ENCODE measurements at places on chromosomes 4 and X.
A peak's percentile ranks its signal among the peaks of the same experiment; 100 is the strongest.

DNA sequence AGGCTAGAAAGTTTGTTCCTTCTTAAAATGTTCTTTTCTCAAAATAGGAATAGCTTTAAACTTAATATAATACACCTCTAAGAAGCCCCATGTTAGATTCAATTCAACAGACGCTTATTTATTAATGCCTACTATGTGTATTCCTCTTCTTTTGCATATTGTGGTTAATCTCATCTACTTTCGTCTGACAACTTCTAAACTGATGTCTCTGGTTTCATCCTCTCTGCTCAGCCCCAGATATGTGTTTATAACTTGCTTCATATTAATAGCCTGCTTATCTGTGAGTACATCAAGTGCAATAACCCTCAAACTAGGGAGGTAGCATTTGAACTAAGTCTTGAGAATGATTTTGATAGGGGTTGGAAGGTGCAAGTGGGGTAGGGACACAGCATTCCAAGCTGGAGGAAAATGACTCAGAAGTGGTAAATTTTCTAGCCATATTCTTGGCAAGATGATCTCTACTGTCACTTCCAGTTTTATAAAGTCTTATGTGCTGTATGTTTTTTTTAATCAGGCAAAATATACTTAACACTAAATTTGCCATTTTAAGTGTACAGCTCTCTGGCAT is 37.0 kb downstream of the STK26 start:
- no peak for DNase-seq

DNA sequence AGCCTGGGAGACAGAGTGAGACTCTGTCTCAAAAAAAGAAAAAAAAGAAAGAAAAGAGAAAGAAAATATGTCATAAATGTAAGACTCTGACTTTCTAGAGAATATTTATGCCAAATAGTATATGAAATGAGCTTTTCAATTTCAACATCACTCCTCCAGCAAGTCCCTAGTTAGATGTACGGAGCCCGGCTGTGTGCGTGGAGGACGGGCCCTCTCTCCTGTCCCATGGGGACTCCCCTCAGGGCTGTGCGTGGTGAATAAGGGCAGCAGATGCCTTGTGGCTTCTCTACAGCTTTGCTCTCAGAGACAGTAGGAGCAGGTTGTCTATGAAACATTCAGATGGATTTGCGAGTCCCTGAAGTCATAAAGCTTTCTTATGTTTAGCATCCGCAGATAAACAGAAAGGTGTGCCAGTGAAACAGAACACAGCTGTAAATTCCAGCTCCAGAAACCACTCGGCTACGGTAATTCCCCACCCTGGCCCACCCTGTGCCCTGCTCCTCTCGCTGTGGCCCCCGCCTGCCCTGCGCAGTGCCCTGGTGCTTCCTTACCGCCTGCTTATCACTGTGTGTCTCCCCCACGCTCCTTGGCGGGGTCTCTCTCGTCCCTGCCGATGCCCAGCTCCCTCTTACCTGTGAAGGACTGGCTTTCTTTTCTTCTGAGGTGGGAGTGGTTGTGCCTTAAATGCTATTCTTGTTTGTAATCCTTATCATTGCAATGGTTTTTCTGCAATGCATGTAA is 13.9 kb upstream of the HGFAC start:
- DNase-seq, result no peak

DNA sequence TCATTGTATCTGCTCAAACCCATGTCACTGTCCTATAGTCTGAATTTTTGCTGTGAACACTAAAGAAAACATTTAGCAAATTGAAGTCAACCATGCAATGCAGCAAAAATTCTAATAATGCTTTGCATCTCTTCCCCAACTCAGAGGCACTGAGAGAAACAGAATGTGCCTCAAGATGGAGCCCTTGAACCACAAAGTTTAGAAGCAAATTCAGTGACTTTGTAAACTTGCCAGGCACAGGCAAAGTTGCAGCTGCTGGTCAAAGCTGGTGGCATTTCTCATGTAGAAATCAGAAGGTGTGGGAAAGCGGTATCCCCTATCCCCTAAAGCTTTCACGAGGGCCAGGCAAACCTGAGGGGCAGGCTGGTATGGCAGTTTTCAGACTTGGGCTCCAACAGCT is 121.7 kb upstream of the DIPK2B start:
- DNase-seq, result peak; percentile 26

DNA sequence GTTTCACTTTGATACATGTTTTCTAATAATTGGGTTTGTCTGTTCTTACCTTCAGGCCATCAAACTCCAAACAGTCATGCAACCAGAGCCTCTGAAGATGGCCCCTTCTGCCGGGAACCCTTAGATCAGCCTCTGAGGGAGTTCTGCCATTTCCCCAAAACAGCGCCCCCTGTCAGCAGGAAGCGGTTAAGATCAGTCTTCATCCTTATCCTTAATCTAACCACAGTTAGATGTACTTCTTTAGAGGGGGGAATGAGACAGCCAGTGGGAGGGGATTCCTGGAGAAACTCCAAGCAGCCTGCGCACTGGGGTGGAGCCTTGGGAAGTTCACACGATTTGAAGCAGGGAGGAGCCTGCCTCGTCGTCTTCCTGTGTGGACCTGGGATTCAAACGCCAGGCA is 185.4 kb downstream of the INPP4B start:
- DNase-seq, result no peak

DNA sequence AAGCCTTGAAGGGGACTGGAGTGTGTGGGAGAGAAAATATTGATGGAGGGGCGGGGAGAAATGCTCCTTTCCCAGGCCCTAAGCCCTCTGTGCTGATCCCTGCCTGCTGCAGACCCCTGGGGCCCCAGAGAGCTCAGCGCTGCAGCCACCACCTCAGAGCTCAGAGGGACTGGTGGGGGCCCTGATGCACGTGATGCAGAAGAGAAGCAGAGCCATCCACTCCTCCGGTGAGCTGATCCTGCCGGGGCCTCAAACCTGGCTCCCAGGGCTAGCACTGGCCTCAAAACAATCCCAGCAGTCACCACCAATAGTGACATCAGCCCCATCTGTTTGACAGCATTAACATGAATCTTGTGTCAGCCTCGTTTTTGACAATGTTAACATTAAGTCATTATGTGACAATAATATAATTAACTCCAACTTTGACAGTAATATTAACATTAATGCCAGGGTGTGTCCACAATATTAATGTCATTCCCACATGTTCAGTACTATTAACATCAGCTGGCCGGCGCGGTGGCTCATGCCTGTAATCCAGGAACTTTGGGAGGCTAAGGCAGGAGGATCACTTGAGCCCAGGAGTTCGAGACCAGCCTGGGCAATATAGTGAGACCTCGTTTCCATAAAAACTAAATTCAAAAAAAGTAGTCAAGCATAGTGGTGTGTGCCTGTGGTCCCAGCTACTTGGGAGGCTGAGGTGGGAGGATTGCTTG is 5.8 kb downstream of the WAS start:
- DNase-seq, result no peak

DNA sequence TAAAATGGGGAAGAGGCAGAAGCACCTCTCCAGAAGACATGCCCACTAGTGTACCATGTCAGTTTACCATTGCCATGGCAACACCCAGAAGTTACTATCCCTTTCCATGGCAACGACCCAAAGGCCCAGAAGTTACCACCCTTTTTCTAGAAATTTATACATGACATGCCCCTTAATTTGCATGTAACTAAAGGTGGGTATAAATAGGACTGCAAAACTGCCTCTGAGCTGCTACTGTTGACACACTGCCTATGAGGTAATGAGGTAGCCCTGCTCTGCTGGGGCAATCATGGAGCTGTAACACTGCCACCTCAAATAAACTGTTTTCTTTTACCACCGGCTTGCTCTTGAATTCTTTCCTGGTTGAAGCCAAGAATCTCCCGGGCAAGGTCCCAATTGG is 13.9 kb upstream of the BEX4 start:
- no peak for DNase-seq

- DNase-seq, result no peak
Measured at GRCh38 chr4:120692964-120693363, 229.6 kb downstream of the PRDM5 start.

DNA sequence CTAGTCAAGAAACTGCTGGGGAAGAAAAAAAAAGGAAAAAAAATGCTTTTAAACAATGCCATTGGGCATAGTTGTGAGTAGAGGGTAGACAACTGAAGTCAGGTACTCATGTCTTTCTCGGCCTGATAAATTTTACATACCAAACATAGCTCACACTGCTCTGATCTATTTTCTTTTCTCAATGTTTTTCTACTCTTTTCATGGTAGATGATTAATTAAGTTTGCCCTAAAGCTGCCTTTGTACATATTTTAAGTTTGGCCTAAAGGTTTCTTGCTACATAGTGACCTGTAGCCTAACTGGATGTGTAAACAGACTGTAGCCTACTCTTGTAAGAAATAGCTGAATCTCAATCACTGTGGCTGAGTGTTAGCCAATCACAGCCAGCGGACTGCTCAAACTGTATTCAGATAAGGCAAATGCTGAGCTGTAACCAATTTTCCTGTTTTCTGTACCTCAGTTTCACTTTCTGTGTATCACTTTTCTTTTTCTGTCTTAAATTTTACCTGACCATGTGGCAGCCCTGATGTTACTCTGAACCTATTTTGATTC is 121.0 kb downstream of the PCDH10 start:
- DNase-seq, result no peak

DNA sequence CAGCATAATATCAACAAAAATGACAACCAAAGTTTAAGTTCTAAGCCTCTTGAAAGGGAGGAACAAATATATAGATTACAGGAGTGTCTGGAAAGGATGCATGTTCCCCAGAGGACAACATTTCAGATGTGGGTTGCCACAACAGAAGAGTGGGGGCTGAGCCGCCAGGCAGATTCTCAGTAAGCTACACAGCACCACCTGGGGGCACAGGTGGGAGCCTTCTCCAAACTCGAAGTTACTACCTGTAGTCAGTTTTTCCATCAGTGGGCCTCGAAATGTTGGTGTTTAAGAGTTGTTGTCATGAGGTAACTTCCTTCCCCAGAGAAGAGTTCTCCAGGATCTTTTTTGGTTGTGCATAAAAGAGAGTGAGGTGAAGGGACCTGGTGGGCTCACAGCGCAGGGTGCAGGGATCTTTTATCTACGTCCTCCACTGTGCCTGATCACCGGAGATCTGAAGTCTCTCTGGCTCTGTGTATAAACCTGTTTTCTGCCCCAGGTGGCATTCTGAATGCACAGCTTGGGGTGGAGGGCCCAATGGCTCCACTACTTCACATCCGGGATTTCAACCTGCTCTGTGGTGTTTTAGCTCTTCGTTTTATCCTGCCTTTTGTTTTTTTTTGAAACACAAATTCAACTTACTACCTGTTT is 58.4 kb upstream of the STS start:
- peak; percentile 20 for DNase-seq

GRCh38 chrX:125291124-125291523 is 28.5 kb upstream of the TEX13C start:
- DNase-seq, result no peak

- no peak for DNase-seq
Measured at GRCh38 chr4:149836546-149836945, 20.9 kb upstream of the IQCM start.

- no peak for DNase-seq
Measured at GRCh38 chr4:150181536-150181935, 103.3 kb downstream of the DCLK2 start.

- DNase-seq, result no peak
Measured at GRCh38 chr4:145825255-145825654, 113.4 kb downstream of the ZNF827 start.

GRCh38 chrX:95716841-95717240 is 967.8 kb upstream of the DIAPH2 start:
- DNase-seq, result no peak

- no peak for DNase-seq
Measured at GRCh38 chrX:95071052-95071451, 1397.0 kb downstream of the FAM133A start.

- no peak for DNase-seq
Measured at GRCh38 chr4:186088523-186088922, 16.0 kb upstream of the FAM149A start.

GRCh38 chr4:77003400-77003799 is 53.8 kb downstream of the SEPTIN11 start:
- DNase-seq, result peak; percentile 29

GRCh38 chrX:102846544-102847236 is 90.4 kb upstream of the RAB40AL start:
- no peak for DNase-seq

DNA sequence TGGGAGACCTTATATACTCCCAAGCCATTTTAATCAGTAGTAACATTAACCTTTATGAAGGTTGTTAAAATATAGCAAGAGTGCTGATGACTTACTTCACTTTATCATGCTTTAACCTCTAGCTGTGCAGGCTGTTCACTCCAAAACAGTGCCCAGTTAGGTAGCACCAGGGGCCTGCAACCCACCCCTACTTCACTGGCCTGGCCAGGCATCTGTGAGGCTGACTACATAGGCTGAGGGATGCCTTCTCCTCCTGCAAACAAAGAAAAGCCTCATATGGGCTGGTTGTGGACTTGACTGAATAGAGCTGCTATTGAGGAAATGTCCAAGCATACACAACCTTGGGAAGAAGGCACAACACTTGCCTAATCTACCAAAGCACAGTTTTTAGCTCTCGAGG is 172.8 kb downstream of the SHROOM3 start:
- DNase-seq, result no peak

GRCh38 chrX:110180176-110180927 is 137.5 kb downstream of the AMMECR1 start:
- DNase-seq, result no peak

DNA sequence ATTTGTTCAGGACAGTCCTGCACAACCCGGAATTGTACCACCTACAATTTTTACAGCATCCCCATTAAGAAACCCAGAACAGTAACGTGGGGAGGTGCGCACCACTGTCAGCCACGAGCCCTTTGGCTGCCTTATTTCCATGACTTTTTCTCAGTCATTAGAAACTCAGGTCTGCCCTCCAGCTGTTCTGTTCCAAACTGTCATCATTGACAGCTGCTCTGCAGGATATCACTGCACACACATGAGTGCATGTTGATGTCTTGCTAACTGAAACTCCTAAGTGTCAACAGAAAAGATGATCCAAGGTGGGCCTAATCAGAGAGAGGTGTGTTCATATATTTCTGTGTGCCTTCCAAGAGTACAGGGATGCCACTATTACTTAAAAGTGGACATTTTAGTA is 123.4 kb downstream of the PARM1 start:
- no peak for DNase-seq

DNA sequence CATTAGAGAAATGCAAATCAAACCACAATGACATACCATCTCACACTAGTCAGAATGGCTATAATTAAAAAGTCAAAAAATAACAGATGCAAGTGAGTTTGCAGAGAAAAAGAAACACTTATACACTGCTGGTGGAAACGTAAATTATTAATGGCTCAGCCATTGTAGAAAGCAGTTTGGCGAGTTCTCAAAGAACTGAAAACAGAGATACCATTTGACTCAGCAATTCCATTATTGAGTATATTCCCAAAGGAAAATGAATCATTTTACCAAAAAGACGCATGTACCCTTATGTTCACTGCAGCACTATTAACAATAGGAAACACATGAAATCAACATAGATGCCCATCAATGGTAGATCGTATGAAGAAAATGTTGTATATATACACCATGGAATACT is 75.0 kb downstream of the NAA11 start:
- DNase-seq, result no peak

- no peak for DNase-seq
Measured at GRCh38 chr4:7821245-7822136, 118.2 kb downstream of the AFAP1 start.

DNA sequence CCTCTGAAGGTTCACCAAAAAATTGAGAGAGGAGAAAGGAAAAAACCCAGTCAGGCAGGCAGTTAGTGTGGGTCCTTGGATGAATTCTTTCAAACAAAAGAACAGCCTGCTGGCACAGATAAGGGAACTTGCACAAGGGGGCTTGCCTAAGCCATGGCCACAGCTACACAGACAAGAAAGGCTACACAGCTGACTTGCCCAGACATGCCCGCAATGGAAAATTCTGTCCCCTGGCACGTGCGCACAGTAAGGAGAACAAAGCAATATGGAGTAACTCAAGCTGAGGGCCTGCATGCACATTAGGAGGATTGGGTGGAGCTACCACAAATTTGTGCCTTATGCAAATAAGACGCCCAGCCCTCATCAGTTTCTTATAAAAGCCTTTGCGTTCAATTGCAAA is 512.5 kb upstream of the HTR2C start:
- no peak for DNase-seq

Data from activated CD4-positive, alpha-beta T cell treated with anti-CD3 and anti-CD28 coated beads, Interleukin-2, amount 50 U/mL, for 16 hours (primary cell).